ENCODE measurements at places on chromosomes 7 and 10.

GRCh38 chr10:44478876-44479705, 94.2 kb upstream of the CXCL12 start:
- no peak for DNase-seq

- DNase-seq, result no peak
Observed at GRCh38 chr10:10462151-10462941, 555.3 kb upstream of the CELF2 start.

DNA sequence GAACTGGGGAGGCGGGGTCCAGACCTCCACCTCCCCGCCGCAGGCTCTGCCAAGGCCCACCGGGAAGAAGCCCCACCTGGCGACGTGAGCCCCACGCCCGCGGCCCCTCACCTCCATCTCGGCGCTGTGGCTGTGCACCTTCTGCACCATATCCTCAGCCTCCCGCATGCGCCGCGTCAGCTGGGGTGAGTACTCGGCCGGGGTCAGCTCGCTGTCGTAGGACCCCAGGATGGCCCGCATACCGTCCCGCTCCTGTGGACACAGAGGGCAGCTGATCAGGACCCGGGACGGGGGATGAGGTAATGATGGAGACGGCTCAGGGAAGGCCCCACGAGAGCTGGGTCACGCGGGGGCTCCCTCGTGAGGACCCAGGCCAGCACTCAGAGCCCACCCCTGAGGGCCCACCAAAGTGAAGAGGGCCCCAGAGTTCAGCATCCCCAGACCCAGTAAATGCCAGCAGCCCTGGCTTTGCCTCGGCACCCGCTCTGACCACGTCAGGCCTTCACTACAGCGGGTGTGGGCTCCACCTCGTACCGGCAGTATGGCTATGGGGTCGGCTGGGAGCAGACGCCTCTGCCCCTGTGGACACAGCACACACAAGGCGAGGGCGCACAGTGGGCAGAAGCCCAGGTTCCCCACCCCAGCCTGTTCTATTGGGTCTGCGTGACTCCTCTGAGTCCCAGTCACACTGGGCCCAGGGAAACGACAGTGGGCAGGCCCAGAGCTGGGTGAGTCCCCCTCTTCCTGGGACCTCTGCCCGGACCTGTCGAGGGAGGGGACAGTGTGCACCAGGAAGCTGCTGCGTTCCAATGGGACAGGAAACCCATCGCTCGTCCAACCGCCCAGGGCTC, 218.1 kb downstream of the MAD1L1 start:
- no peak for DNase-seq

- DNase-seq, result no peak
Observed at GRCh38 chr10:119309423-119309770, 102.0 kb downstream of the GRK5 start.

- no peak for DNase-seq
Observed at GRCh38 chr10:14700546-14700945, 74.2 kb downstream of the FAM107B start.

GRCh38 chr7:130084037-130084875, 13.9 kb downstream of the KLHDC10 start:
- DNase-seq, result peak; percentile 58

GRCh38 chr7:20306180-20306946, 24.3 kb upstream of the ITGB8 start:
- no peak for DNase-seq

DNA sequence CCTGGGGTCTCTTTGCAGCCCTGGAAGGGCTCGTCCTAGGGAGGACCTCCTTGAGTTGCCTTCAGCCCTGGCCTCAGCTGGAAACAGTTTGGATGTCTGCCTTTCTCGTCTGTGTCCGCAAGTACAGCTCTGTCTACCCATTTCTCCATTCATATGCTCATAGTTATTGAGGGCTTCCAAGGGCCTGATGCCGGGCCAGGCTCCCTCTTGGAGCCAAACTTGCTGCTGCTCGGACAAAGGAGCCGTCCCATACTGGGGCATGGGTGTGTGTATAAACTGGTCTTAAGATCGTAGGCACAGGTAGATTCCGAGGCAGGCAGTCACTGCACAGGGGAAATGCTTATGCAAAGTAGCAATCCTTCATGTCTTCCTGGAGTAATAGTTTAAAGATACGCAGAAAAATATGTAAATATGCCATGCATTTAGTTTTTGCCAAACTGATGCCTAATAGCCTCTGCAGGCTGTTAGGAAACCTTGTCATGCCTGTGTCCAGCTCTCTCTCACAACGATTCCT, 117.0 kb upstream of the BTBD16 start:
- DNase-seq, result no peak

- DNase-seq, result peak; percentile 20
Observed at GRCh38 chr10:43623351-43623750, 17.1 kb downstream of the ZNF485 start.

- DNase-seq, result no peak
Observed at GRCh38 chr7:123772652-123773051, 23.8 kb upstream of the WASL start.

DNA sequence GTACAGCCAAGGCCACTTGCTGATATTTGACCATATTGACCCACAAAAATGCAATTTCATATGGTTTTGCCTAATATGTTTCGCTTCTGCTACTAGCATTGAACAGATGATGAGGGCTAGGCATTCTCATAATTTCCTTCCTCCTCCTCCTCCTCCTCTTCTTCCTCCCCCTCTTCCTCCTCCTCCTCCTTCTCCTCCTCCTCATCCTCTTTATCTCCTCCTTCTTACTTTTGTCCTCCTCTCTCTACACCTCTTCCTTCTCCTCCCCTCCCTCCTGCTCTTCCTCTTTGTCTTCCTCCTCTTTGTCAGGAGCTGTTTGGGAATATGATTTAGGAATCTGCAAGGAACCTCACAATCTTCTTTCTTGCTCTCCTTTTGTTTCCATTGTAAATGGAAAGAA, 133.9 kb upstream of the CELF2 start:
- DNase-seq, result no peak

DNA sequence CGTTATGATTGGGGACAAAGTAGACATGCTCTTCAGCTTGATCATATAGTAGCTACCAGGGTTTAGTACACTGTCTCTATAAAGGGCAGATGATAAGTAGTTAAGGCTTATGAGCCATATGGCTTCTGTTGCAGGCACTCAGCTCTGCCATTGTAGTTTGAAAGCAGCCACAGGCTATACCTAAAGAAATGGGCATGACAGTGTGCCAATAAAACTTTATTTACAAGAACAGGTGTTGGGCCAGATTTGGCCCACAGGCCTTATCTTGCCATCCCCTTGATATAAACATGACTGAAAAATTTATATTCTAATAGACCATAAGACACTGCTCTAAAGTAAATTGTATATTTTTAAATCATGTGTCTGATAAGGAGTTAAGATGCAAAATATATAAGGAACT, 36.6 kb downstream of the GRK5 start:
- no peak for DNase-seq

DNA sequence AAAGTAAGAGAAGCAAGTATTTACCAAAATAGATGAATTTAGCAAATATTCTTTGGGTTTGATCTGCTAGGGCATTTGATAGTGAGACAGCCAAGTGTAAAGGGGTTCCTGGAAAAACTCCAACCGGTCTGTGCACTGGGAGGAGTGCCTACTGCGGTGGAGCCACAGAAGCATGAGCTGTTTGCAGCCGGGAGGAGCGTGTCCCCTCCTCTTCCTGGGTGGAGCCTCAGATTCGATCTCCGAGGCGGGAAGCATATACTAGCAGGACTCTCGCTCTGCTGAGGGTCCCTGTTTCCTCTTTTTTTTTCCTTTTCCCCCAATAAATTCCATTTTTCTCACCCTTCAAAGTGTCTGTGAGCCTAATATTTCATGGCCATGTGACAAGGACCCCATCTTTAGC, 45.1 kb upstream of the MET start:
- DNase-seq, result no peak

DNA sequence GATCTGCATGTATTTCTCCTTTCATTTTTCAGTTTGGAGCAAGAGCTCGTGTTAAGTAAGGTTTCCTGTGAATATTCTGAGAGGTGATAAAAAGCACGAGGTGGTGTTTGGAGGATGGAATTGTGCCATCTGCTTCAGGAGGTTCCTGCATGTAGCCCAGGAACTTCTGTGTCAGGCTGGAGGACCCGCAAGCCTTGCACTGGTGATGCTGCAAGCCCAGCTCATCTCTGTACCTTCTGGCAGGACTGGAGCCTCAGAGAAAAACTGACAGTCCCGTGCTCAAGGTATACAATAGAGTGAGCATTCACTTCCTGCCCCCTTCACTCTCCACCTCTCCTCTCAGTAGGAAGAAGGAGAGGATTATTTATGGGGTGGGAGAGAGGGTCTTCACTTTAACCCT, 240.7 kb upstream of the CCDC6 start:
- DNase-seq, result no peak

DNA sequence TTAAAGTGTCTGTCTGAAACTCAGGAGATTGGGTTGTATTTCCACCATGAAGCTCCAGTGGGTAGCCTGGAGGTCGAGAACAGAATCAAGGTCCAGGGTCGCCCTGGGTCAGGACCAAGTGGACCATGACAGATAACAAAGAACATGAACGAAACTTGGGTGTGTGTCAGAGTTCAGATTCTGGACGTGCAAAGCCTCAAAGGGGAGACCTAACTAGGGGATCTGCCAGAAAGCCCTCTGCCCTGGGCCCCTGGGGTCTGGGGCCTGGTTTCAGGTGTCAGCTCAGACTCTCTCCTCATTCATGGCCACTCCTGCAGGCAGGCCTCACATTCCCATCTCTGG, 1.6 kb downstream of the RASSF4 start:
- DNase-seq, result no peak

GRCh38 chr7:55969391-55969790, 5.0 kb downstream of the NIPSNAP2 start:
- DNase-seq, result no peak

DNA sequence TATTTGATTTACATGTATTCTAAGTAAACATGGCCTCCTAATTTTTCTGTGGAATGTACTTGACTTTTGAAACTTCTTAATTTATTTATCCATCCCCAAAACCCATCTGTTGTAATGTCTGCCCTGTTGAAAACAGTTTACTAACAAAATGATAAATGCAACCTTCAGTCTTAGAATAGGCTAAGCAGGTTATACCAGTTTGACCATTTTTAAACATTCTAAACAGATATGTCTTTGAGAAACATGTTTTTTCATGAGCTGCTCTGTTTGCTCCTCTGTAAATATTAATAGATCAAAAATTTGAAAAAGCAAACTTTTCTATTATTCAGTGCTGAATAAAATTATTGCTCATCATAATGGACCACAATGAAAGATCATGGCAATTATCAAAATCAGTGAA, 33.4 kb upstream of the NRBF2 start:
- DNase-seq, result no peak

DNA sequence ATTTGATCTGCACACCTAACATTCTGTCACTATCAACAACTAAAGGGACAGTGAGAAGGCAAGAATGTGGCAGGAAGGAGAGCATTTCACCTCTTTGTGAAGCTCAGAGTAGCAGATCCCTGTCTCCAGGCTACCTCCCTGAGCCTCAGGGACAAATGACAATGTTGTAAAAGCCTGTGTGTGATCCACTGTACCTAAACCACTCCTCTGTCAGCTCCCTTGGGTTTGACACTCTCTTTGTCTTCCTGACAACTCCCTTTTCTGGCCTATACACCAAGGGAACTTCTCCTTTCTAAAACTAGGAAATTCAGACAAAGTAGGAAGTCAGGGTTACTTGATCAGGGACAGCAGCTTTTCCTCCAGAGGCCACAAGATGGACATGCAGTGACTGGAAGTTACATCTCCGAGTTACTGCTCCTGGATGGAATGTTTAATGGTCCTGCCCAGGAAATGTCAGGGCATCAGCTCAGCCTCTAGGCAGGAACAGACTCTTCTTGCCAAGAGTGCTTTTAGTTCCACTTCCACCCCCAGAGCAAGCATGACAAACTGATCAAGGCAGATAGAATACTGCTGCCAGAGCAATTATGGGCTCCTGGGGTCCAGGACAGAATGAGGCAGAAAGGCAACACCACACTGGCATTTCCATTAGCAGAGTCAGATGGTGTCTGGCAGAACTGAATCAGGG, 1014.5 kb upstream of the LRRTM3 start:
- no peak for DNase-seq

GRCh38 chr7:75881436-75882095, 2.7 kb downstream of the RHBDD2 start:
- no peak for DNase-seq

- no peak for DNase-seq
Observed at GRCh38 chr7:25060487-25061055, 64.5 kb downstream of the CYCS start.

- DNase-seq, result no peak
Observed at GRCh38 chr10:101237982-101238731, 8.9 kb upstream of the LBX1 start.

- DNase-seq, result peak; percentile 67
Observed at GRCh38 chr7:30028749-30029635, 780 bp downstream of the PLEKHA8 start.

- DNase-seq, result no peak
Observed at GRCh38 chr10:29646238-29646902, 11.6 kb upstream of the SVIL start.

GRCh38 chr10:11045995-11046775, 28.5 kb downstream of the CELF2 start:
- no peak for DNase-seq

DNA sequence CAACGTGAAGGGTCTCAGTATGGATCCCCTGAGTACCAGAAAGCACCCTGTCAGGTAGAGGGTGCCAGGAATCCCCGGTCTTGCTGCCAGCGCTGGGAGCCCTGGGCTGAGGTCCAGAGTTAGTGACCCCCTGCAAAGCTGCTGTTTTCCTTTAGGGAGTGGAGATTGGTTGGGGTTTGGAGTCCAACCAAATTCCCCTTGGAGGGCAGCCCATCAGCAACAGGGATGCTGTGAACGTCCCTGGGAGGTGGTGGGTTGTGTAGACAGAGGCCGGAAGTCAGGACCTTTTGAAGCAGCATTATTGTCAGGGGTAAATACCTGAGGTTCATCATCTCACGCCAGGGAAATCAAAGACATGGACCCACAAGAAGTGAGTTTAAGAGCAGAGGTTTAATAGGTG, 104.2 kb downstream of the COL26A1 start:
- no peak for DNase-seq

- no peak for DNase-seq
Observed at GRCh38 chr7:113664867-113665266, 253.9 kb downstream of the PPP1R3A start.

DNA sequence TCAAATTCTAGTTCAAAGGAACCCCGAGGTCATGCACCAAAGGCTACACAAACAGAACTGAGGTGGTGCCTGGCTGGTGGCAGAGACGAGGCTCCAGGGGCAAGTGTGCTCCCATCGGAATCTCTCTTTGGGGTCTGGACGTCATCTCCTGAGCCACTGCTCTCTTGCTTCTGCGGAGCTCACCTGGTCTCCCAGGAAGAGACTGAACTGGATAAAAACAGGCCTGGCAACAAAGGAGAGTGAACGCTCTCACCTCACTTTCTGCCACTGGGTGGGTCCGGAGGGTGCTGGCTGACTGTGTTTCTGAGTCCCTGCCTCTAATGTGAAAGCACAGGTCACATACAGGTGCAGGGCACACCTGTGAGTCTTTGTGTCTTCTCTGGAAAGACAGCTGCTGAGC, 22.4 kb downstream of the VIPR2 start:
- DNase-seq, result no peak

GRCh38 chr10:91924212-91925021, 847 bp downstream of the BTAF1 start:
- DNase-seq, result peak; percentile 39

Data from hematopoietic multipotent progenitor cell treated with erythropoietin and hydrocortisone succinate and interleukin-3 and kit ligand, for 6 days (in vitro differentiated cells).